Fibroblast of skin of right biceps (primary cell): ENCODE measurements at places on chromosomes 4 and X.

GRCh38 chr4:183612329-183613250 lies 46.4 kb downstream of the RWDD4 start:
- DNase-seq: no peak

- peak; percentile 92 for DNase-seq
These were observed 65.2 kb downstream of the IGFBP7 start for GRCh38 chr4:57044996-57045395.

DNA sequence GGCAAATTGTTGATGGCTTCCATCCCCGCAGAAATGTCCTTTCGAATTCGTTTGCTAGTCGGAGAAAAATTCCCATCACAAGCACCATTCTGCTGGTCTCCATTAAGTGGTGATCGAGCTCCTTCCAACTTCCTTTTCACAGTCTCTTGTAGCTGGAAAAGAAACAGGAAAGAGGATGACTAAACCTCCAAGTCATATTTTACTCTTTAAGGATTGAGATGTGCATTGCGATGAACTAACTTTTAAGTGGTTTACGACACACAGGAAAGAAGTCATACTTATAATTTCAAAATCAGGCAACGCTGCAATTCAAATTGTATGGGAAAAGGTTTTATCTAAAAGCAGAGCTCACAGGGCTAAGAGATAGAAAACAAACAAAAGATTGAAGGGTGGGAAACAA lies 225.2 kb downstream of the MGST2 start:
- peak; percentile 80 for DNase-seq

- DNase-seq: no peak
These were observed 437.6 kb upstream of the CTSO start for GRCh38 chr4:156391325-156391653.

DNA sequence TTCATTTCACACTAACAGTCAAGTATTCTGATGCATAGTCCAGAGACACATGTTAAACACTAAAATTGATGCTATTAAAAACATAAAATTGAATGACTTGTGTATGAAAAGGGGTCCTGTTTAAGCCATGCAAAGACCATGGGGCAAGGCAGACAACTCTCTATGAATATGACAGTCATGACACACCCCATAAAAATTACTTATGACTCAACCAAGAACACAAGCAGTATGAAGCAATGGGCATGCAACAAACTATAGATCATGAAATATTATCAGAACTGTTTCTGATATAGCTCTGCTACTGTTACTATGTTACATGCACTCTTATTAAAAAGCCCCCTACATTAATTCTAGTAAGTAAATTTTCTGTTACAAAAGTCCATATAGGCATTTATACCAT lies 57.5 kb upstream of the ZCCHC13 start:
- DNase-seq: peak; percentile 39

GRCh38 chr4:14155803-14156202 lies 528.3 kb upstream of the BOD1L1 start:
- no peak for DNase-seq

DNA sequence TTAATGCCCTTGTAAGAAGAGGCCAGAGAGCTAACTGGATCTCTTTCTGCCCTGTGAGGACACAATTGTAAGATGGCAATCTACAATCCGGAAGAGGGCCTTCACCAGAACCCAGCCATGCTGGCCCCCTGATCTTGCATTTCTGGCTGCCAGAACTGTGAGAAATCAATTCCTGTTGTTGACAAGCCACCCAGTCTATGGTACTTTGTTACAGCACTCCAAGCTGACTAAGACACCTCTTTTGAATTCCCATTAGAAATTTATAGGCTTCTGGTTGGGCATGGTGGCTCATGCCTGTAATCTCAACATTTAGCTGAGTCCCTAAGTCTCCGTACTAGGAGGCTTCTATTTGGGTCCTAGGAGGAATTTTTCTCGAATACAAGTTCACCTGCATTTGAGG lies 48.8 kb upstream of the RELL1 start:
- DNase-seq: no peak

DNA sequence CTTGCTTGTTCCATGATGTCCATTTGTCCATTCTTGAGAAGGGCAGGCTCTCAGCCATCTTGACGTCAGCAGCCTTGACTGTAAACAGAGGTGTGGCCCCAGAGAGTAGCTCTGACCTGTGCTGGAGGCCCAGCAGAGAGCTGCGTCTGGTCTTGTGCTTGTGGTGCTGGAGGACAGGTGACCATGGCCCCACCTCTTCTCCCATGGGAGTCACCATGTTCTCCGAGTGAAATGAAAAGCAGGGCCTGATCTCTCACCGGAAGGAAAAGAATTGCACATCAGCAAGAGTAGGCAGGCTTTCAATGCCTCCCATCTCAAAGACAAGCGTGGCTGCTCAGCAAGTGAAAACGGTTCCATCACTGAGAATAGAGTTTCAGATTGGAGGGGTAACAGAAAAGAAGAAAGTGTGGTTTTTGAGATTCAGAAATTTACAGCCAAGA lies 11.5 kb downstream of the PARM1 start:
- no peak for DNase-seq

DNA sequence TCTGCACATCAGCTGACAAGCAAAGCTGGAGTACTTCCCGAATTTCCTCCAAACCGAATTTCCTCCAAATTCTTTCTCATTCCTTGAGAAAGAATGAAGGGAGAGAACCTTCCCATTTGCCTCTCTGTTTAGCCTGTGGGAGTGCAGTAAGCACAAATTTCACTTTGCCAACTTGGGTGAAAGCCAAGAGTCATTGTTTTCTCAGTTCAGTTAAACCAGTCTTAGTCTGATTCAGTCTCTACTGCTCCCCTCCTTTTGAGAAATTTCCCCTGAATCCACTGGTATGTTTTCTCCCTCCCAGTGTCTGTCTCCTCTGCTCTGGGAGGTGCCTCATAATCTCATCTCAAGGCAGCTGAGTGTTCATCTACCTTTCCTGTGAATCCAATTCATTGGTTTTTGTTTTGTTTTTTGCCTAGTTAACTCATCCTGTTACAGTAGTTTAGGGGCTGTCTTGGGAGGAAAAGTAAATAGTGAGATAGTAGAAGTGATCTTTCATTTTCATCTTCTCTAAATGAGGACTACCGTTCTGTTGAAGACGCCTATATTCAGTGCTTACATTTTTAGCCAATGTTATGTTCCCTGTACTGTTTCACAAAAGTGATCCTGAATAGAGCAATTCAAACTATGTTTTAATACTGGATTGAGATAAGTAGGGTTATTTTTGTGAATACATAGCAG lies 49.0 kb downstream of the SYTL5 start:
- DNase-seq: peak; percentile 62

GRCh38 chr4:8370106-8370787 lies 70.3 kb downstream of the ACOX3 start:
- no peak for DNase-seq

GRCh38 chr4:102693262-102693850 lies 67.4 kb downstream of the MANBA start:
- DNase-seq: no peak

DNA sequence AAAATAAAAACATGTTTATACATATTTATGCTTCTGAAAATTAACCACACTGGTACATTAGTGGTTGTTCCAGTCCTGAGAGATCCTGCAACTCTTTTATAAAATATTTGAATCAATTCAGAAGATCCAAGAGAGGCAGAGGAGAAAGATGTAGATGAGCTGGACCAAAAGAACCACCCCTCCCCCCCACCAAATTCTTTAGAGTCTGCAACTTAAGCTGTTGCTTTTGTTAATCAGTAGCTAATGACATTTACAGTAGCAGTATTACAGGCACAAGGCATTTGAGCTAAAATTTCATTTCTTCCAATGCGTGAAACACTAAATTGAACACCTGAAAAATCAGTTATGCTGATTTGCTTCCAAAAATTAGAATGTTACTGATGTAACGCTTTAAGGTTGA lies 61.5 kb downstream of the PDK3 start:
- DNase-seq: no peak

DNA sequence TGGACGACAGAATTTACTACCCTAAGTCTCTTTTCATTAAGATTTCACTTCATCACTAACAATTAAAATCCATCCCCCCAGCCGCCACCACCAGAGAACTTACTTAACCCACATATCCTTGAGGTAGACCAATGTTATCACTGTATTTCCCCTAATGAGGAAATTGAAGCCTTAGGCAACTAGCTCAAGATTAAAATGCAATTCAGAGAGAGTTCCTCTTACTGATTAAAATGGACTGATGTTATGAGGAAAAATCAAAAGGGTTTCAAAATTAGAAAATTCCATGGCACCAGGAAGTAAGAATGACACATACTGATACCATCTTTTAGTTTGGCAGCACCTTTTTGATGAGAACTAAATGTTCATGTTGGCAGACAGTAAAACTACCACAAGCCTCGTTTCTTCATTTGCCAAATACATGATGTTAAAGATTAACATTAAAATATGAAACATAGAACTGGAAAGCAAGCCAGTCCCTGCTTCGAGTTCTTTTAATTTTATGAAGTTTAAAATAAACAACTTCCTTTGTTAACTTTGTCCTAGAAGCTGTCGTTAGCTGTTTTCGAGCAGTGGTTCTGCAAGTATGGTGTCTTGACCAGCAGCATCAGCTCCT lies 69.3 kb upstream of the CCDC160 start:
- no peak for DNase-seq

- no peak for DNase-seq
These were observed 180.7 kb downstream of the CEP135 start for GRCh38 chr4:56129431-56129861.

DNA sequence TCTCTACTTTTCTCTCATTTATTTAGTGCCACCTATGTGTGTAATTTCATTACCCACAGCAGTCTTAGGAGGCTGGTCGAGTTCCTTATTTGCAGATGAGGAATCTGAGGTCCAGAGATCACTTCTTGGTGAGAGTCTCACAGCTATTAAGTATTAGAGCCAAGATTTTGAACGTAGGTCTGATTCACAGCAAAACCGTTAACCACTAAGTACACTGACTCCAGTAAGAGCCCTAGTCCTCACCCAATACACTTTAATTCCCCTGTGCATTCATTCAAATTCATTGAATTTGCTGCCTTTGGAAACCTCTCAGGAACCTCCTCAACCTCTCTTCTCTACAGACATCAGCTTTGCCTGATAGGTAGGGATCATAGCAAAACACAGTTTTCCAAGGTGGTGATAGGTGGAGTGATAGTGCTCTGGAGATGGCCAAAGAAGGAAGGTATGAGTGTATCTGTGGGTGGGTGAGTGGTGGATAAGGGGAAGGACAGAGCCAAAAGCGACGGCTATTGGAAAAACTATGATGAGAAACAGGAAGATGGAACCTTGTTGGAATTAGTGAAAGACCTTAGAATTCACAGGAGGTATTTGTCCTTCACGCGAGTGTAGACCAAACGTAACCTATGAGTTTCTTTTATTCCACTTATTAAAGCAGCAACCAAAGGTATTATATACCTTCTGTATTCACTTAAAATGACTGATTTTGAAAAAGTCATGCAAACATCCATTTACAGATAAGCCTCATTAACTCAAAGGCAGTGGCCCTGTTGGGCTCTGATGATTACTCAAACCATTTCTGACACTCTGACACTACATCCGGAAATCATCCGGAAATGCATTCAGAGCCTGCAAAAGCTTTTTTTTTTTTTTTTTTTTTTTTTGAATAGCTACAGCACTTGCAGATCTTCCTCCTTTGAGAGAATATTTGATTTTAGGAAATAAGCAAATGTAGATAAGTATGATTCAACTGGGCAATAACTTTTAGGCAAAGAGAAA lies 6.3 kb downstream of the FMR1 start:
- peak; percentile 9 for DNase-seq

DNA sequence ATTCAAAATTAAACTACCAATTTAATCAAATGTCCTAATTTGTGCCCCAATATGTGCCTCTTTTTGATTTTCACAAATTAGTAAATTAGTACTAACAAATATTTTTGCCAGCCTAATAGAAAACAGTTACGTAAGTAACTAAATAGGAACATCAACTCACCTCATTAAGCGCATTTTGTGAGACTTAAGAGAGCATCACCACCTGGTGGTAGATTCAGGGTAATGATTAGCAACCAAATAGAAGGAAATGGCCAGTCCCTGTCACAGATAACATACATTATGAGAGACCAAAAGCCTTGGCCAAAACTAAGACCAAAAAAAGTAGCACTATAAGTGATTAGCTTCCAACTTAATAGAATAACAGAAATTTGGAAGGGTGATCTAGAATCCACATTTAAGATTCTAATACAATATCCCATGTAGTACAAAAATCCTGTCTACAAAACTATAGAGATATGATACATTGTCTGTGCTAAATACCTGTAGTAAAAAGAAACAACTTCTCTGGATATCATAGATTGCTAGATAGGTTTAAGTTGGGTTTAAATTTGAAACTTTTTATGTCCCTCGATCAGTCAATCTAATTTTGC lies 46.7 kb downstream of the C4orf46 start:
- DNase-seq: peak; percentile 49

DNA sequence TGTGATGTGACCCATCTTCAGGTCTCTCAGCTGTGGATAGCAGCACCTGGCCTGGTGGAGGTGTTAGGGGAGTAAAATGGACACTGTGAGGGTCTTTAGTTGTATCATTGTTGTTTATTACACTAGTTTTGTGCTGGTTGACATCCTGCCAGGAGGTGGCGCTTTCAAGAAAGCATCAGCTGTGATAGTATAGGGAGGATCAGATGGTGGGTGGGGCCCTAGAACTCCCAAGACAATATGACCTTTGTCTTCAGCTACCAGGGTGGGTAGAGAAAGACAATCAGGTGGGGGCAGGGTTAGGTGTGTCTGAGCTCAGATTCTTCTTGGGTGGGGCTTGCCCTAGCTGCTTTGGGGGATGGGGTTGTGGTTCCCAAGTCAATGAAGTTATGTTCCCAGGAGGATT lies 162.8 kb downstream of the PPP1R2C start:
- no peak for DNase-seq

- DNase-seq: peak; percentile 27
These were observed 5.3 kb downstream of the KIT start for GRCh38 chr4:54662901-54663585.

DNA sequence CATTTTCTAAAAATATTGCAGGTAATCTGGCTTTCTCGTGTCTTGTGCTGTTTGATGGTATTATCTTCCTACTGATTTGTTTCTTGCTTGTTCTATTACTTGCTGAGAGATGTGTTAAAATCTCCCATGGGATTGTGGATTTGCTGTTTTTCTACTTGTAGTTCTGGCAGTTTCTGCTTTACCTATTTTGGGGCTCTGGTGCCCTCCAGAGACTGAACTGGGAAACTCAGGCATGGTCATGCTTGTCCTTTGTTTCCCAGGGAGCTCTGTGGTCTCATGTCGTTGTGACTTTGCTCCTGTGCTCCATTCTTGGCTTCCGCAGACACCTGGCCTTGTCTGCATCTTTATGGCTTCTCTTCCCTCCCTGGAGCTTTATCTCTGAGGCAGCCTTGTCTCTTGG lies 39.5 kb downstream of the NSD2 start:
- DNase-seq: peak; percentile 56
